ENCODE measurements at places on chromosomes 4 and X. TPM values are rescaled to one million over a fixed set of nuclear protein-coding genes. Genes with fewer than 3 reads are reported as not detected.

The NKX3-2 gene
- 0.17 TPM for total RNA-seq

The INTS12 gene
- 19.0 TPM for total RNA-seq

The ARHGEF6 gene
- 0.15 TPM for total RNA-seq

The FHDC1 gene
- 0.33 TPM for total RNA-seq

The RASSF6 gene
- 0.83 TPM for total RNA-seq

The SSX5 gene
- not detected for total RNA-seq

The CLDN34 gene
- total RNA-seq: not detected

The GAGE2A gene
- total RNA-seq: not detected

The GRID2 gene
- total RNA-seq: not detected

The DOK7 gene
- total RNA-seq: 0.16 TPM

The AMBN gene
- not detected for total RNA-seq

The RAB28 gene
- total RNA-seq: 10.1 TPM

The MAMLD1 gene
- total RNA-seq: 10.0 TPM

The FATE1 gene
- total RNA-seq: not detected

The CWH43 gene
- not detected for total RNA-seq

The GRPR gene
- 0.08 TPM for total RNA-seq

The TCEAL3 gene
- 20.6 TPM for total RNA-seq

The MAGEA12 gene
- 0.19 TPM for total RNA-seq

The CT55 gene
- total RNA-seq: not detected

The MTCP1 gene
- total RNA-seq: 11.7 TPM

All from A549 treated with CpdA at 1 μM for 4 hours (cell line).